ENCODE measurements at places on chromosomes 12 and 14.
A peak's percentile ranks its signal among the peaks of the same experiment; 100 is the strongest.

- no peak for DNase-seq
These were observed 273.6 kb upstream of the MDGA2 start for GRCh38 chr14:47949006-47949405.

DNA sequence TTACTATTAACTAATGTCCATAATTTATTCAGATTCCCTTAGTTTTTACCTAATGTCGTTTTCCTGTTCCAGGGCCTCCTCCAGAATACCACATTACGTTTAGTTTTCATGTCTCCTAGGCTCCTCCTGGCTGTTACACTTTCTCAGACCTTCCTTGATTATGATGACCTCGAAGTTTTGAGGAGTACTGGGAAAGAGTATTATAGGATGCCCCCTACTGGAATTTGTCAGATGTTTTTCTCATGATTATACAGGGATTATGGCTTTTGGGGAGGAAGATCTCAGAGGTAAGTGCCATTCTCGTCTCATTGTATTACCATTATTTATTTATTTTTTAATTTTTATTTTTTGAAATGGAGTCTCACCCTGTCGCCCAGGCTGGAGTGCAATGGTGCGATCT, 17.7 kb upstream of the C1S start:
- no peak for DNase-seq

GRCh38 chr12:104486943-104487819, 30.4 kb downstream of the CHST11 start:
- no peak for DNase-seq

DNA sequence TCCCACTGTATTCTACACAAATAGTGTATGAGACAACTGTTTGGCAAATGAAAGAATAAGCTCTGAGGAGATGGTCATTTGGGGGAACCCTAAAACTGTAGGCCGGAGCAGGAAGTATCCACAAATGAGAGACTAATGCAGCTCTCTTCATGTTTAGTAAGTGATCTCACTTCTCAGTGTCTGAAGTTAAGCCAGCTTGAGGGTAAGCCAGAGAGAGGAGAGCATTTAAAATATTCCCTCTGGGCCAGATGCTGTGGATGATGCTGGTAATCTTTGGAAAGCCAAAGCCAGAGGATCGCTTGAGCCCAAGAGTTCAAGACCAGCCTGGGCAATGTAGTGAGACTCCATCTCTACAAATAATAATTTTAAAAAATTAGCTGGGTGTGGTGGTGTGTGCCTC, 130.6 kb upstream of the SINHCAF start:
- no peak for DNase-seq

GRCh38 chr14:68788996-68789820, 3.7 kb downstream of the ZFP36L1 start:
- peak; percentile 79 for DNase-seq

- no peak for DNase-seq
These were observed 1359.5 kb downstream of the AACS start for GRCh38 chr12:126424696-126425095.

- no peak for DNase-seq
These were observed 2.1 kb downstream of the ATP2A2 start for GRCh38 chr12:110282956-110283817.

GRCh38 chr14:64654246-64654900, 49.9 kb upstream of the PLEKHG3 start:
- DNase-seq: no peak

GRCh38 chr14:93943052-93943451, 15.9 kb downstream of the FAM181A start:
- no peak for DNase-seq

- no peak for DNase-seq
These were observed 138.2 kb downstream of the NUAK1 start for GRCh38 chr12:106000382-106001104.

DNA sequence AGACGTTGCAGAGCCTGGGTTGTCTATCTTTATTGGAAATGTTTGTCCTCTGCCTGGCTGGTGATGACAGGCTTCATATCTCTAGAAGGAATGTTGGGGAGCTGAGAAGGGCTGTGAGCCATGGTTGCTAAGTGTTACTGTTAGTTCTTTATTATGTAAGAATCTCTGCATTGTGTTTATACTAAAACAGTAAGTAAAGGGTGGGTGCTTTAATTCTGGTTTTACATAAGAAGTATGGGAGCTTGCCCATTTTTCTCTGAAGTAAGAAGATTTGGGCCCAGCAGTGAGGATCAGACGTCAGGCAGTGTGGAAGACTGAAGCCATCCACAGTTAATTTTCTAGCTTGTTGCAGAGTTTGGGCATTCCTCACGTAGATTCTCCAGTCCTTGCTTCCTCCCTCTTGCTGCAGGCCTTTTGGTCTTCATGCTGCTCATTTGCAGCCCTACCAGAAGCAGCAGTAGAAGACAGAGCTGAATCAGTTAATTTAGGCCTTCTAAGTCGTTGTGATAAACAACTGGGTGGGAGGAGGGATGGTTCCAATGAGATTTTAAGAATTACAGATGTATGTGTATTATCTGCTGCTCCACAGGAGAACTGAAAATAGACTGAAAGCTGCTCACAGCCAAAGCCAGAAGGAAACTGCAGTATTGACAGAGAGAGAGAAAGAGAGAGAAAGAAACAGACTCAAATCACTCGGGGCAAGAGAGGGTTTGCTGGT, 21.4 kb downstream of the WNT5B start:
- no peak for DNase-seq

DNA sequence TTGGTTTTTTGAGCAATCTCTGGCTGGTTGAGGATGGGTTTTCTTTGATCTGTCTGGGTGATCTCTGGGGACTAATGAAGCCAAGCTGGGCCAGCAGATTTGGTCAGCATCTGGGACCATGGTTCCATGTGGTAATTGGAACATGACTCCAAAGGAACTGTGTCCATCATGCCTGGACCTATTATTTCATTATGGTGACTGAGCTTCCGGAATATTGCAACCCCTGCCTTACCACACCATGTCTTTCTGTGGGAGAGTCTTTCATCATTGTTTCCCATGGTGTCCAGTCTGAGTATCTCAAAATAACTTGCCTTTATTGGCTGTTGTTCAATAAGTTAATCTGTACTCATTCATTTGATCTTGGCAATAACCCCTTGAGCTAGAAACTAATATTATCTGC, 624.9 kb upstream of the TBX3 start:
- DNase-seq: no peak

DNA sequence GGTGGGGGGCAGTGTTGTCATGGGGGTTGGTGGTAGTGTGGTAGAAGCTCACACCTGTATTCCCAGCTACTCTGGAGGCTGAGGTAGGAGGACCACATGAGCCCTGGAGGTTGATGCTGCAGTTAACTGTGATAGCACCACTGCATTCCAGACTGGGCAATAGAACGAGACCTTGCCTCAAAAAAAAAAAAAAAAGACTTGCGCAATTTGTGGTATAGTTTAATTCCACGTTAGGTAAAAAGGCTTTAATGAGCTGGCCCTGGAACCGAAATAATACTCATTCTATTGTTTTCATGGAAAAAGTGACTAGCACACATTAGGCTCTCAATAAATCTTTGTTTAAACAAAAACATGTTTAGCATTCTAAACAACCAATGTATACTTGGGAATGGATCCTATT, 25.4 kb upstream of the NAP1L1 start:
- no peak for DNase-seq

GRCh38 chr14:74514471-74514941, 20.9 kb downstream of the ISCA2 start:
- no peak for DNase-seq

DNA sequence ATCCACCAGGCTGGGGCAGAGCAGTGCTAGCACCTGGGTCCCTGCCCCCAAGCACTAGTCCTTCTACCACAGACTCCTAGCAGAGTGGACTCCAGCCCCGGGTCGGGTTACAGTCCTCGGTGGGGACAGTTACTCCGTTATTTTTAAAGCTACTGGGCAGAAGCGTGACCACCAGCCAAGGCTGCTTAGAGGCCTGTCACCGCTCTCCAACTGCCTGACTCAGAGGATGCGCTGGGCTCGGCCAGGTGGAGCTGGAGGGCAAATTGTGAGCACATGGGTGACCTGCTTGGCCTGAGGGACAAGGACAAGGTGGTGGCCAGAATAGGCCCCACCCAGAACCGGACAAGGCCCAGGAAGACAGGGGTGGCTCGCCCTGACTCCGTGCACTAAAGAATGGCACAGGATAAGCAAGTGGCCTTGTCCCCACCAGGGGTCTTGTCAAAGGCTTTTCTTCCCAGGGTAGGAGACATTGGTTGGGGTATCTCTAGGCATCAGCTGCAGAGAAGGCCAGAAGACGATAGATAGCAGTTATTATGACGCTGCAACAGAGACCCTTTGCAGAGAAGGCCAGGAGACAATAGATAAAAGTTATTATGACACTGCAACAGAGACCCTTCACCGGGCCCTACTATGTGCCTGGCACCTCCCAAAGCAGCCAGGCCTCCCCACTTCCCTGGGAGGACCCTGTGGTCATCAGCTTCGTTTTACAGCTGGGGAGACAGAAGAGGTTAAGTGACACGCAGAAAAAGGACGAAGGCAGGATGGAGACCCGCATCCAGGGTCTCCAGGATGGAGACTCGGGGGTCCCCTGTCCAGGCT, 1.6 kb downstream of the ABCB9 start:
- DNase-seq: no peak

GRCh38 chr12:56127888-56128669, at the start of gene ESYT1:
Gene ESYT1, plus strand, starts transcription at chr12:56128267. Its CDS starts 53 bp downstream, at chr12:56128320.
- DNase-seq: peak; percentile 83

GRCh38 chr14:78968265-78968664, 798.1 kb downstream of the NRXN3 start:
- DNase-seq: no peak

DNA sequence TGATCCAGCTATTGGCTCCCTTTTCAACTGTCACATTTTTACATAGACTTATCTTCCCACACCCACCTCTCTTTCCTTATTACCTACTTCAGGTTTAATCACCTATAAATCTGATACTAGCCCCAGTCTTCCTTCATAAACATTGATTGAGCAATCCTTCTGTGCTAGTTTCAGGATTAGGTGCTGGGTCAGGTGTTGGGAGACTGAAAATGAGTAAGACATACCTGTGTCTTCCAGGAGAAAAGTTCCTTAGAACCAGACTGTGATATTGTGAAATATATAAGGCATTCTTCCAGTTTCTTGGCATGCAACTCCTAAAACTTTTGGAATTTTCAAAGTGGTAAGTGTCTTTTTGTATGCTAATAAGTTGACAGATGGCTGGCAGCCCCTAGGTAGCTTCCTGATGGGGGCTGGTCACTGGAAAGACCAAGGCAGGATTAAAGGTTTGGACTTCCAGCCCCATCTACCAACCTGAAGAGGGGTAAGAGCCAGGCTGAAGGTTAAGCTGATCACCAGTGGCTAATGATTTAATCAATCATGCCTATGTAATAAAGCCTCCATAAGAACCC, 4.6 kb downstream of the ANO6 start:
- DNase-seq: no peak

GRCh38 chr12:3195859-3196483, 118.8 kb downstream of the TSPAN9 start:
- no peak for DNase-seq

- no peak for DNase-seq
These were observed 1362.9 kb upstream of the FLRT2 start for GRCh38 chr14:84167026-84167425.

DNA sequence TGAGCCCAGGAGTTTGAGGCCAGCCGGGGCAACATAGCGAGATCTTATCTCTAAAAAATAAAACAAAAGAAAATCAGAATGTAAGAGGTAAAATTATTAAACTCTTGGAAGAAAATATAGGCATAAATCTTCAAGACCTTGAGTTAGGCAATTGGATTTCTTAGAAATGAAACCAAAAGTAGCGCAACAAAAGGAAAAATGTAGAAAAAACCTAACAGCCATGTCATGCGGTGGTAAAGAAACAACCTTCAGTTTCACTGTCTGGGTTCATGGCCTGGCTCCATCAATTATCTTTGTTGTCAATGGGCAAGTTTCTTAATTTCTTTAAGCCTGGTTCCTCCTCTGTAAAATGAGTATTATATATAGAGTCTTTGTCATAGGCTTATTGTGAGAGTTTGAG, 5.6 kb upstream of the GCH1 start:
- DNase-seq: no peak

DNA sequence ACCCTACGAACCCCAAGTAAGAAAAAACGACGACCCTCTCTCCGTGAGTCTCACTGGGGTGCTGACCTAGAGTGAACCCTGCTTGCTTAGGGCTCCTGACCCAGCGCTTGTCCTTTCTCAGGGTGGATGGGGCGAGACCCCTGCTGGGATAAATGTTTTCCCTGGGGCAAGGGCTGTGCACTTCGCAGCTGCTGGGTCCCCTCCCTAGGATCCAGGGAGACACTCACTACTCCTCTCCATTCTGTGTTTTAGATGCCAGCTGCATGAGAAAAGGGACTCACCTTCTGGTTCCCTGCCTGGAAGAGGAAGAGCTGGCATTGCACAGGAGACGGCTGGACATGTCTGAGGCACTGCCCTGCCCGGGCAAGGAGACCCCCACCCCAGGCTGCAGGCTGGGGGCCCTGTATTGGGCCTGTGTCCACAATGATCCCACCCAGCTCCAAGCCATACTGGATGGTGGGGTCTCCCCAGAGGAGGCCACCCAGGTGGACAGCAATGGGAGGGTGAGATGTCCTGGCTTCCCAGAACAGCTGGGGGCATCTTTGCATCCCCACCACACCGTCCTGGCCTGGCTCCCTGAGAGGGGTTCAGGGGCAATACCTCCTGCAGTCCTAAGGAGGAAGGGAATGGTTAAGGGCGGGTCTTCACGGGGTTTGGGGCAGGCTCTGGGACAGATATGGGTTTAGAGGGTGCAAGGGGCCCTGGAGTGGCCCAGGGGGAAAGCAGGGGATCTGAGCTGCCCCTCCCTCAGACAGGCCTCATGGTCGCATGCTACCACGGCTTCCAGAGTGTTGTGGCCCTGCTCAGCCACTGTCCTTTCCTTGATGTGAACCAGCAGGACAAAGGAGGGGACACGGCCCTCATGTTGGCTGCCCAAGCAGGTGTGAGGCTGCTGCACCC, 663 bp downstream of the ANKRD33 start:
- DNase-seq: no peak

- DNase-seq: no peak
These were observed 272.4 kb upstream of the FOXG1 start for GRCh38 chr14:28494196-28494595.

DNA sequence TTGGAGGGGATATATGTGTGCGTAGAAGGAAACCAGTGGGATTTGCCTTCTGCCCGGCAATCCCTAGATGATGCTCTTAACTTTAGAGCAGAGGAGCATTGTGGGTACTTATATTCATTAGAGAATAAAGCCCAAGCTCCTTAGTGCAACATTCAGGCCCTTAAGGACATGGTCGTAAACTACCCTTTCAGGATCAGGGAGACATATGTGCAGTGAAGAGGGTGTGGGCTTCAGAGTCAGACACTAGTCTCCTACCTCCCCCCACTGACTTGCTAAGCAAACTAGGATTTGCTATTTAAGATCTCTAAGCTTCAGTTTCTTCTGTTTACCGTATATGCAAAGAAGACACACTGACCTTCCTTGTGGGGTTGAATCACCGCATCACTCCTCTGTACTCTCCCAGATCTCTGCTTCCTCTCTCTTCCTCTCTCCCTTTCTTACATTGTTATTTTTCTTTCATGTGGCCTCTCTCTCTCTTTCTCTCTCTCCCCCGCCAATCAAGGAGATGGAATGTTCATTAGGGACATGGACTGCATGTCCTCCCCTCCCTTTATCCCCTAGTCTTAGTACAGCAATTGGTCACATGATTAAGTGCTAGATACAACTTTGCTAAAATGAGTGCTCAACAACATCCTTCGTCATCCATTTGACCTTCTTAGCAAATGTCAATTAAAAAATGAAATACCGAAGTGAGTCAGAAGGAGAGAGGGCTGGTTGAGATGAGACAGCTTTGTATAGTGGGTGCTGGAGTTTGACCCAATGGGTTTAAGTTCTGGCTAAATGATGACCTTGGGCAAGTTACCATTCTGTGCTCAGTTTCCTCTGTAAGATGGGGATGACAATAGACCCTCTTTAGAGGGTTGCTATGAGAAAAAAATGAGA, 91.7 kb downstream of the TMX1 start:
- no peak for DNase-seq

GRCh38 chr12:76864791-76865400, 13.9 kb downstream of the CSRP2 start:
- no peak for DNase-seq
